ENCODE measurements at places on chromosomes 11 and 22.
A peak's percentile ranks its signal among the peaks of the same experiment; 100 is the strongest.

DNA sequence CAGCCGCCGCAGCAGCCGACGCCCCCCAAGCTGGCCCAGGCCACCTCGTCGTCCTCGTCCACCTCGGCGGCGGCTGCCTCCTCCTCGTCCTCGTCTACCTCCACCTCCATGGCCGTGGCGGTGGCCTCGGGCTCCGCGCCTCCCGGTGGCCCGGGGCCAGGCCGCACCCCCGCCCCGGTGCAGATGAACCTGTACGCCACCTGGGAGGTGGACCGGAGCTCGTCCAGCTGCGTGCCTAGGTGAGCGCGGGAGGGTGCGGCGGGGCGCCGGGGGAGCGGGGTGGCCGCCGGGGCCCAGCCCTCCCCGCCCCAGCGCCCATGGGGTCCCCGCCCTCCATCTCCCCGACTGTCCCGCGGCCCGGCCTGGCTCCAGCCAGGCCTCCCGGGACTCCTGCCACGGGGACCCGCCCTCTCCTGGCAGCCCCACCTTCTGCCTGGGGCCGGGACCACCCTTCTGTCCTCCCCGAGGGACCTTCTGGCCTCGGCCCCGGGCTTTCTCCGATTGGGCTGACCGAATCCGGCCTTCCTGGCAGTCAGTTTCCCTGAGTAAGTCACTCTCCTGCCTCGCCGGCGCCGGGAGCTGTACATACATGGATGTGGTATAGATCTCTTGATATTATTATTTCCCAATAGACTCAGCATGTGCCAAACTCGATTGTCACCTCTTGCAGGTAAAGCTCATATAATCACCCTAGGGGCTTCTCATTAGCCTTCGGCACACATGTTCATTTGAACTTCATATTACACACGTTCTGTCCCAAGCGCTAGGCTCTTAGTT, 720 bp downstream of the PACS1 start:
- DNase-seq: peak; percentile 31
- peak overlapping the region; percentile 80 for H3K27ac ChIP-seq
- peak overlapping the region; percentile 76 for H3K4me3 ChIP-seq
- H3K27me3 ChIP-seq: no peaks in the 10 kb centered on the region

DNA sequence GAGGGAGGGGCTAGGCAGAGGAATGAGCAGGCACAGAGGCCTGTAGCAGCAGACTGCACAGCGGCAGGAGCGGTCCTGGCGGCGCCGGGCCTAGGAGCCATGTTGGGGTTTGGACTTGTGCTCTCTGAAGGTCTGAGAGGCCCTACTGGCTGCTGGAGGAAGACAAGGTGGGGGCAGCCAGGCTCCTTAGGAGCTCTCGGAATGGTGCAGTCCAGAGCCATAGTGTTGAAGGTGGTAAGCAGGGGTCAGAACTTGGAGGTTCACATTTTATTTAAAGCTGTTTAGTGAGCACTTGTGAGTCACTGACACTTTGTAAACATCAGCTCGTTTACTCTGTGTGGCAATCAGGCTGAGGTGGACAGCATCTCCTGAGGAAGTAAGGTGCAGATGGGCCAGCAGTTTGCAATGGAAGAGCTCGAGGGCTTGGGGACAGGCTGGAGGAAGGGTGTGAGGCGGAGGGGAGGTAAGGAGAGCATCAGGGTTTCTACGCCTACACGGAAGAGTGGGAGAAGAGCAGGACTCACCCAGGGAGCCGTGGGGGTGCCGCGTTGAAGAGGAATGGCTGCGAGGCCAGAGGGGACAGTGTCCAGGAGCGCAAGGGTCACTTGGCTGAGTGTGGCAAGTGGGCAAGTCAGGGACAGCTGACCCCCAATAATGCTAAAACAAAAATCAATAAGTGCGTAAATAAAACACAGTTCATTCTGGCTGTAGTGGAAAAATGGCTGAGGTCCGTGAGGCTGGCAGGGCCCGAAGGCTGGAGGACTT, 10.0 kb upstream of the TMEM191C start:
- H3K27ac ChIP-seq: no peak overlapping the region
- no peak overlapping the region for H3K4me3 ChIP-seq
- H3K36me3 ChIP-seq: no peaks in the 10 kb centered on the region
- DNase-seq: no peak
- H3K4me1 ChIP-seq: no peaks in the 10 kb centered on the region

DNA sequence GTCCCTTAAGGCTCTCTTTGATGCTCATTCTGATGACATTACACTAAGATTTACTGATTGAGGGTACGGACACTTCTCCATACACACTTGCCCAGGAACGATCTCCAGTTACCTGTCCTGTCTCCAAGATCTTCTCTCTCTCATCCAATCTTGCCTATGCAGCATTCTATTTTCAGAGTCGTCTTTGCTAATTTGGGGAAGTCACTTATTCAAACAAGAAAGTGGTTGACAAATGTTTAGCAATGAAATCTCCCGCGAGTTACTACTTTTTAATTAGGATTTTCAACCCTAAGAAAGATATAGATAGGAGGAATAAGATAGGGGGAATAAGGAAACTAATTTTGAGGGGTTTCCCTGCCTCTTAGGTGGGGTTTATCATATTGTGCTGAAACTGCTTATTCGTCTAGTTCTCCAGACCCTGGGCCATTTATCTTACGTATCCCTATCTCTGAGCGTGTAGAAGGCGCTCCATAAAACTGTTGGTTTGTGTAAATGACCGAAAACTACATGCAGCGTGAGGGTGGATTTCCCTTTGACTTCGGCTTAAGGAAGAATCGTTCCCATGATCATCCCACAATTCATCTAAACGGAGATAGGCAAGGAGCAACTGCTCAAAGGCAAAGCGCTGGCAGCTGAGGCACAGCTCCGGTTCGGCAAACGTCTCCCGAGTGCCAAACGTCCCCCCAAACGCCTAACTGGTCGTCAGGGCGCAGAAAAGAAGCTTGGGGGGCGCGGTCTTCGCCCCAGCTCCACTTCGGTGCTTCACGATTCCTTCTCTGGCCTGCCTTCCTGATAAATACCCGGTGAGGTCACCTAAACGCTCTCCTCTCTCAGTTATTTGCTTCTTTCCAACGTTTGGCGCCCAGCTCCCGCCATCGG, 804 bp downstream of the APIP start:
- H3K36me3 ChIP-seq: no peaks in the 10 kb centered on the region
- peak overlapping the region; percentile 96 for H3K27ac ChIP-seq

DNA sequence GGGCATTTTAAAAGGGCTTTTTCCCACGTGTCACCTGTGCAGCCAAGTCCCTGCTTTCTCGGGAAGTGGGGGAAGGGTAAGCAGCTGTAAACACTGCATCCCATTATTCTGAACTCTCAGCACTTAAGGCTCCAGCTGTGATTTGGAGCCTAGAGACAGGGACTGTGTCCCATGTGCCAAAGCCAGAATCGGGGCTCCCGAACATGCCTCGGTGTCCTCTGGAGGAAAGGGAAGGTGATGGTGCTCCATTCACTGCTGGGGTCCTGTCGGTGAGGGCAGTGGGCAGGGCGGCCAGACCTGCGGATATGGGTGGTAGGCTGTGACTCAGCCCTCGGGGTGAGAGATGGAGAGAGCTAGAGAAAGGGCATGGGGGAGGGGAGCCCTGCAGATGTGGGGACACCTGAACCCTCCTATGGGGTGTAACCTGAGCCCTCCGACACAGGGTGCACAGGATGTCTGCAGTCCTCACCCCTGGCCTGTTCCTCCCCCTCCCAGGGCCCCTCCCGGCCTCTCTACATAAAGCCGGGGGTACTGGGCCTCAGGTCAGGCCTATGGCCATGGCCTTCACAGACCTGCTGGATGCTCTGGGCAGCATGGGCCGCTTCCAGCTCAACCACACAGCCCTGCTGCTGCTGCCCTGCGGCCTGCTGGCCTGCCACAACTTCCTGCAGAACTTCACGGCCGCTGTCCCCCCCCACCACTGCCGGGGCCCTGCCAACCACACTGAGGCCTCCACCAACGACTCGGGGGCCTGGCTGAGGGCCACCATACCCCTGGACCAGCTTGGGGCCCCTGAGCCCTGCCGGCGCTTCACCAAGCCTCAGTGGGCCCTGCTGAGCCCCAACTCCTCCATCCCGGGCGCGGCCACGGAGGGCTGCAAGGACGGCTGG, 31.8 kb downstream of the CAPN1 start:
- no peaks in the 10 kb centered on the region for H3K27me3 ChIP-seq
- no peaks in the 10 kb centered on the region for H3K4me1 ChIP-seq
- DNase-seq: no peak
- H3K36me3 ChIP-seq: no peaks in the 10 kb centered on the region
- H3K4me3 ChIP-seq: no peak overlapping the region
- no peak overlapping the region for H3K27ac ChIP-seq

DNA sequence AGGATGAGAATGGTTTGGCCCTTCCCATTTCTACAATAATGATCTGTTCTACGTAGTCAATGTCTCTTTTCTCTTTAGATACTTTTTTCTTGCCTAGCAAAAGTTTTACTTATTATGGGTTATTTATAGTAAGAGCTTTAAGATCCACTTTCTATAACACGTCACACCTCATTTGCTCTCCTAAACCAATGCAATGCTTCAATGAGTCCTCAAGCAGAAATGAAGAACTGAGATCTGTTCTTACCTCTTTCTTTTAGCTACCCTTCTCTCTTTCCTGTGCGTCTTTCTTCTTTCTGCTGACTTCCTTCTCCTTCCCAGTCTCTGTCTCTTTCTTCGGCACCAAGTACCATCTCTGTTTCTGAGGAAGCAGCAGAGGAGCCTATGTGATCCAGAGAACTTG, 61.8 kb downstream of the SNX19 start:
- DNase-seq: no peak
- H3K27me3 ChIP-seq: no peaks in the 10 kb centered on the region
- no peak overlapping the region for H3K27ac ChIP-seq
- no peaks in the 10 kb centered on the region for H3K36me3 ChIP-seq
- no peaks in the 10 kb centered on the region for H3K4me1 ChIP-seq

DNA sequence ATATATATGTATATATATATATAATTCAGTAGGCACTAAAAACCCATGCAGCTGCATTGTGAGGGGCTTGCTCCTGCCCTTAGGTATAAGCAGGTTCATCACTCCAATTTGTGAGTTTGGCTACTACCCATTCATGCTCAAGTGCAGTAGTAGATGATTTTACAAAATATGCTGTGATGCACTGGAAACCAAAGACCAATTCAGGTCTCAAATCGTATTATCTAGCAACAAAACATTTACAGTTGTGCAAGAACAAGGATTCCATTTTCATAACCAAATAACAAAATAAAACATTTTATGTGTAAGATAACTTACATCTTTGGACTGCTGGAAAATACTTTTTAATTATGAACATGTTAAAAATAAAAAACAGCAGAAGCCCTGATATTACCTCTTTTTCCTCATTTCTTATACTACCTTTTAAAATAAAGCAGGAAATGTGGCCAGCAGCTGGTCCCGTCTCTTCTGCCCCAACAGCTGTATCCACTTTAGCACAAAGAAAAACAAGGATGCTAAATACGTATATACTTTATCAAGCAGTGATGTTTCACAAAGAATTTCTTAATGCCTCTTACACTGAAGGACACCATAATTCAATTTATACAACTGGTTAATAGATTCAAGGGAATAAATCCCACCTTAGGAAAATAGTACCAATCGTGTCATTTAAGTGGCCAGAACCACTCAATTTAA, 2.8 kb downstream of the CREBZF start:
- H3K27ac ChIP-seq: peak overlapping the region; percentile 45
- no peak for DNase-seq
- H3K27me3 ChIP-seq: no peaks in the 10 kb centered on the region
- H3K36me3 ChIP-seq: no peaks in the 10 kb centered on the region

- H3K4me3 ChIP-seq: no peak overlapping the region
- peak overlapping the region; percentile 90 for H3K27ac ChIP-seq
- H3K36me3 ChIP-seq: no peaks in the 10 kb centered on the region
- H3K27me3 ChIP-seq: no peaks in the 10 kb centered on the region
Observed at GRCh38 chr11:95111923-95112540, 22.4 kb downstream of the ENDOD1 start.

GRCh38 chr11:125418396-125418795, 77.7 kb downstream of the FEZ1 start:
- H3K36me3 ChIP-seq: no peaks in the 10 kb centered on the region
- no peaks in the 10 kb centered on the region for H3K27me3 ChIP-seq

DNA sequence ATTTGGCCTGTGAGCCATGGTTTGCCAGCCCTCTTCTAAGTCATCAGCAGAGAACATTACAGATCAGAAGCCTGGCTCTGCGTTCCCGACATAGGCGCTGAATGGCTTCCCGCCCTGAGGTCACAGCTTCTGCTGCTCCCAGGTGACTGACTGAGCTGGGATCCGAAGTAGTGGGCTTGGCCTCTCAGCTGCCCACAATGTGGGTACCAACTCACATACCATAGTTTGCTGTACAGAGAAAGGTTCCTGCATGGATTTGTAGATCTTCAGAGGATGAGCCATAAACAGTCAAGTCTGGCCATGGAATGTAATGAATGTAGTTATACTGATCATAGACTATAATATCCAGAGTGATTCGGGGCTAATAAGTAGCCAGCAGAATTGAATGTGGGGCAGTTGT, 42.6 kb downstream of the TEAD1 start:
- no peak overlapping the region for H3K27ac ChIP-seq
- H3K4me3 ChIP-seq: no peak overlapping the region
- H3K36me3 ChIP-seq: no peaks in the 10 kb centered on the region
- no peak for DNase-seq
- peaks cover 77% of the 10 kb centered on the region for H3K4me1 ChIP-seq

DNA sequence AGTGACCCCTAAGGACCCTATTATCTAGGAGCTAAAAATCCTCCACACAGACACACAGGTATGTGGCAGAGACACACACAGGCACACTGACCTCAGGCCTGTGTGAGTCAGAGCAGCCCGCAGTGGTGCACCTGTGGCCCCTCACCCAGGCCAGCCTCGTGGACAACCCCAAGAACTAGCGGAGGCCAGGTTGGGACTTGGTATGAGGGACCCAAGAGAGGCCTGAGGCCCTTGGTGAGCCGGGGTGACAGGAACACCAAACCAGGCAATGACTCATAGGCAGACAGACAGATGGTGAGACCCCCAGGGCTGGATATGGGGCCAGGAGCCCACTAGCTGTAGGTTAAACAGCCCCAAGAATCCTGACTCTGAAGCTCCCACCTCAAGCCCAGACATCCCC, 6.0 kb downstream of the CASTOR1 start:
- no peak overlapping the region for H3K27ac ChIP-seq
- H3K4me1 ChIP-seq: peaks cover 8% of the 10 kb centered on the region
- H3K4me3 ChIP-seq: no peak overlapping the region
- DNase-seq: no peak
- H3K27me3 ChIP-seq: no peaks in the 10 kb centered on the region
- no peaks in the 10 kb centered on the region for H3K36me3 ChIP-seq

DNA sequence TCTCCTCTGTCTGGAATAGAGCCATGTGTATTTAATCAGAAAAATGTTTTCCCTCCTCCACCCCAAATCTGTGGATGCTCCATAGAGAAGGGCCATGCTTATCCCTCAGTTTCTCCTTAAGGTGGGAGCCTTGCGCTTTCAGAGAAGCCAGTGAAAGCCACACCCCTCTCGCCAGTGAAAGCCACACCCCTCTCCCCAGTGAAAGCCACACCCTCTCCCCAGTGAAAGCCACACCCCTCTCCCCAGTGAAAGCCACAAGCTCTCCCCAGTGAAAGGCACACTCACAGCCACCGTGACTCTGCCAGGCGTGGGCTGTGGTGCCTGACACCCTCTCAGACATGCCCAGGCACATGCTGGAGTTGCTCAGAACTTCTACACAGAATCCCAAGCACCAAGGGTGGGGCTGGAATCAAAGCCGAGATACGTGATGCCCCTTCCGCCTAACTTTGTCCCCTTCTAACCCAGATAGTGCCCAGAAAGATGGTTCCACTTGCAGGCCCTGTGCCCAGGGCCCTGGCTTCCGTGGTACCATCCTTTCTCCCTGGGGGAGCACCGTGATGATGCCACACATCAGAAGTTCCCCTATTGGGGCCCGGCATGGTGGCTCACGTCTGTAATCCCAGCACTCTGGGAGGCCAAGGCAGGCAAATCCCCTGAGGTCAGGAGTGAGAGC, 16.5 kb upstream of the PRR5 start:
- H3K27me3 ChIP-seq: no peaks in the 10 kb centered on the region
- DNase-seq: peak; percentile 32
- H3K4me3 ChIP-seq: no peak overlapping the region
- peaks cover 9% of the 10 kb centered on the region for H3K4me1 ChIP-seq
- H3K36me3 ChIP-seq: no peaks in the 10 kb centered on the region
- H3K27ac ChIP-seq: no peak overlapping the region
